ENCODE measurements at places on chromosomes 2 and 18.

DNA sequence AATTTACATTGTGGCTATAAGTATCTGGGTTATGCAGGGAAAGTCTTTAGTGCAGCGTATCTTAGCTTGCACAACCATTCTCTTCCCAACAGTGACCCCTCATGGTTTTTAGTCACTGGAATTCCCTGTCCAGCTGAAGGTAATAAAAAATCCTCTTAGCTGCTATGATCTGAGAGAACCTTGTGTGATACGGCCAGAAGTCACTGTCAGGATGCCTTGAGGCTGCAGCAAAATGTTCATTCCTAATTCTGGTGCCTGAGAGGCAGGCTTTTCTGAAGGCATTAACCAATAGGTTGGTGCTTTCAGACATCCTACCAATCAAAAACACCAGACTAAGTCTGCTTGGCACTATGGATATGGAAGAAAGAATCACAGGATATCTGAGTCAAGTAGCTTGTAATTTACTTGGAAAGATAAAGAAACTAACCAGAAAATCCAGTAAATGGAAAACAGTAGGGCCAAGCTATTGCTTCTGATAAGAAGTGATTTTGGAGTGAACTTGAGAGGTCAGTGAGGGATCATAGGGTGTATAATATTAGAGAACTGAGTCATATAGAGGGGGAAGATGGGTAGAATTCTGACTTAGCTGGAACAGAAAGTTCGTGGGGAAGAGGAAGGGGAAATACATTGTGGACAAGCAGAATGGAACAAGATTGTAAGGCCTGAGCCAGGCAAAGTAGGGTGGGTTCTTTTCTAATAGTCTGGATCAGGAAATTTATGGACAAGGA, 89.0 kb upstream of the SLC14A2 start:
- peak; percentile 71 for DNase-seq

DNA sequence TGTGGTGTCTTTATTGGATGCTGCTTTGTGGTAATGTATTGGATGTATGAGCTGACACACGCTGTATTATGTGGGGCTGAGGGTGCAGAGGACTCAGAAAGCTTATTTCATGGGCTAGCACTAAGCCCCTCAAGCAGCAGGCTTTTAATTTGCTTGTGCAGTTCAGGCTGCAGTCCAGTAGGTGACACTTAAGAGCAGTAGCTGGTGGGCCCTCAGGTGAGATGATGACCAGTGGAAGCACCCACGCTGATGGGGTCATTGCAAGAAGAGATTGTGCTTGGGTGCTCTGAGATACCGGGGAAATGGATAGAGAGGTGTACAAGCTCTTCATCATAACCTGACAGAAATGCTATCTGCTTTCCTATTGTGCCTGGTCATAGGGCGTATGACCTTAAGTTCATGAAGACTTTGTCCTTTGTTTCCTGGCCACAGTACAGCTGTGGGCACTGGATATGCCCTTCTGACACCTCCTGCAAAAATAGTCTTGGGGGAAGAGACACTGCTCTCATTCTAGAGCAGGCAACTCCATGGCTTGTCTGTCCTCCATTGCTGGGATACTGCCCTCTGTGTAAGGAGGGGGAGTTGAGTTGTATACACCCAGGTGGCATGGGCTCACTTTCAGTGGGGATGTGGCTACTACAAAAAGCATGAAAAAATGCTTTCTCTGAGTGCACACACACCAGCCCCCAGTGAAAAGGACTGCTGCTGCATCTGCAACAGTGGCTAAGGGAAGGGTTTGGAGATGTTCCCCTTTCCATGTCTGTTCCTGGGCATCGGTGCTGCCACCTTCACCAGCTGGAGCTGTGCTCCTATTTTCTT, 205.7 kb upstream of the ZSWIM2 start:
- no peak for DNase-seq

- DNase-seq: no peak
These were observed 6.1 kb upstream of the GMPPA start for GRCh38 chr2:219492575-219492974.

DNA sequence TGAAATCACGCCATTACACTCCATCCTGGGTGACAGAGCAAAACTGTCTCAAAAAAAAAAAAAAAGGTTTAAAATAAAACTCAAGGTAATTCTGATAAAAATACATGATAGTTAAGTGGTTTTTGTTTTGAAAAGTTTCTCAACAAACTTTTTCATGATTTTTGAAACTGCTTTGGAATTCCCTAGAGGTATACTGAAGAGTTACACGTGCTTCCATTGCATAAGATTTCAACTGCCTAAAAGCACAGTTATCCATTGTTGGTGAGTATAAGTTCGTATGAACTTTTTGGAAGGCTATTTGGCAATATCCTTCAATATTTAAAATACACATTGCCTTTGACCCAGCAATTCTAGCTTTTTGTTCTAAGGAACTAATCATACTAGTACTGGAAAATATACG, 74.9 kb downstream of the USP34 start:
- no peak for DNase-seq

DNA sequence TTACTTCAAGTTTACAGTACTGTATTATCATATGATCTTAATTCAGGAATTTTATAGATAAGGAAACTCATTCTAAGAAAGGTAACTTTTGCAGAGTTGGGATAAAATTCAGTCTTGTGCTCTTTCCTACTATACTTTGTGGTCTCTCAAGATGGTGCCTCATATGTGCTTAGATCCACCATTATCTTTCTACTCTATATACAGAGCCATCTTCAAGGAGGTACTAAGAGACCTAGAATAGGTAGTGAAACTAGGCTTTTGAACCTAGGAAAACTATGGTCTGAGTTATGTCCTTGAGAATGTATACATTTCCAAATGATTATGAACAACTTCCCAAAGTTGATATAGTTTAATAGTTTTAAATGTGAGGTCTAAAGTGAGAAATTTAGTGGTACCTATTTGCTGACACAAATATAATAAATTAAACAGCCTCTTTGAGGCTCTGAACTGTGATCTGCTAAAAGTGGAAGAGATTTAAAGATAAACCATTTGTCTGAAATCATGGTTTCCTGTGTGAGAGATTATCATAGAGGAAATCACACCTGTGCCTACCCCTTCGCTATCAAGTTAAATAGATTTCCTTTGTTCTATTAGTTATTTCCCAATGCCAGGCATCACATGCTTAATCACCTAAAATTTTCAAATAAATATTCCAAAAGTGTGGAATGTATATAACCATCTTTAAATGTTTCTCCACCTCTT, 27.2 kb downstream of the ACAA2 start:
- DNase-seq: no peak

- DNase-seq: peak; percentile 16
These were observed 380.0 kb upstream of the ACVR2A start for GRCh38 chr2:147464737-147465357.

DNA sequence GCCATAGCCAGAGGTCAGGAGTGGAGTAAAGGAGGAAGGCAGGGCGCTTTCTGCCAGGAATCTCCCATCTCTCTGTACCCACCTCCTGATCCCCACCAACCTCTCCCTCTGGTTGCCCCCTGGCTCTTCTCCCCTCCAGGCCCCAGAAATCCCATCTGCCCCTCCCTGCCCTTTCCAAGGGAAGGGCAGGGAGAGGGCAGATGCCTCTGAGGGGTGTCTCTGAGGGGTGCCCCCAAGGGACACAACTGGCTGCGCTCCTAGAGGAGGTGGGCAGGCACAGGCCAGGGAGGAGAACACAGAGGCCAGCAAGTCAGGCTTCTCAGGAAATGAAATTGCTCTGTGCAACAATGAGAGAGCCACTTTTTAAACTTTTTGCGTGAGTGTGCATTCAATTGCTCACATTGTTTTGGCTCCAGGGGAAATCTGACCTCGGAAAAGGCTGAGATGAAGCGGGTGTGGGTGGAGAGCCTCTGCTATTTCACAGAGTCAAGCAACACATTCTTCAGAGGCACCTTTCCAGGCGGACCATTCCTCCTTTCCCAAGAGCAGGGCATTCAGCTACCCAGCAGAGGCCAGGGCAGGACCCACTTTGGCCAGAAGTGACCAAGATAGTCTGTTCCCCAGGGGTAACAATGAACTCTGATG, 125.5 kb downstream of the SMAD7 start:
- DNase-seq: peak; percentile 61

DNA sequence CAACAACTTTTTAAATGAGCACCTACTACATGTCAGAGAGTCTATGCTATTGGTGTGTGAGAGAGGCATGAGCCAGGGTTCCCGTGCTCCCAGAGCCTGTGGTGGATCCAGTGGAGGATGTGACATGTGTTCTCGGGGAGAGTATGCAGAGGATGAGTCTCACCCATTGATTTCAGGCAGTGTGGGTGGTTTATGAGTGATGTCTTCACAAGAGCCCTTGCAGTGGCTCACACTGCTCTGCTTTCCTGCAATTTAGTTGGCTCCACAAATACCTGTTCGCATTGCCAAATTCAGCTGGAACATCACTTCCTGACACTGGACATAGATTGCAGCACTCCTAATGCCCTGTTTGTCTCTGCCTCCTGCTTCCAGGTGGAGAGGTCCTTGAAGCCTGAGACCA, 243.6 kb upstream of the CXCR4 start:
- DNase-seq: no peak

GRCh38 chr2:174730698-174731018, 33.6 kb downstream of the CHRNA1 start:
- DNase-seq: no peak

- no peak for DNase-seq
These were observed 28.0 kb downstream of the GCG start for GRCh38 chr2:162123806-162124758.

DNA sequence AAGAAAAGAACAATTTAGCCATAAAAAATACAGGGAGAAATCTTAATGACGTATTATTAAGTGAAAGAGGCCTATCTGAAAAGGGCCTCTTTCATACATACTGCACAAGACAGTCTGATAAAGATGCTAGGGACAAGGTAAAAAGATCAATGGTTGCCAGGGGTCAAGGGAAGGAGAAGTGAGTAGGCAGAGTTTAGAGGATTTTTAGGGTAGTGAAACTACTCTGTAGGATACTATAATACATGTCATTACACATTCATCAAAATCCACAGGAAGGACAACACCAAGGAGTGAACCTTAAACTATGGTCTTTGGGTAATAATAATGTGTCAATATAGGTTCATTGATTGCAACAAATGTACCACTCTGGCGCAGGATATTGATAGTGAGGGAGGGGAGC, 289.3 kb downstream of the FSIP2 start:
- no peak for DNase-seq

GRCh38 chr2:60536746-60537145, 16.7 kb downstream of the BCL11A start:
- DNase-seq: no peak

GRCh38 chr2:109331081-109331480, 202.1 kb downstream of the SH3RF3 start:
- DNase-seq: no peak

DNA sequence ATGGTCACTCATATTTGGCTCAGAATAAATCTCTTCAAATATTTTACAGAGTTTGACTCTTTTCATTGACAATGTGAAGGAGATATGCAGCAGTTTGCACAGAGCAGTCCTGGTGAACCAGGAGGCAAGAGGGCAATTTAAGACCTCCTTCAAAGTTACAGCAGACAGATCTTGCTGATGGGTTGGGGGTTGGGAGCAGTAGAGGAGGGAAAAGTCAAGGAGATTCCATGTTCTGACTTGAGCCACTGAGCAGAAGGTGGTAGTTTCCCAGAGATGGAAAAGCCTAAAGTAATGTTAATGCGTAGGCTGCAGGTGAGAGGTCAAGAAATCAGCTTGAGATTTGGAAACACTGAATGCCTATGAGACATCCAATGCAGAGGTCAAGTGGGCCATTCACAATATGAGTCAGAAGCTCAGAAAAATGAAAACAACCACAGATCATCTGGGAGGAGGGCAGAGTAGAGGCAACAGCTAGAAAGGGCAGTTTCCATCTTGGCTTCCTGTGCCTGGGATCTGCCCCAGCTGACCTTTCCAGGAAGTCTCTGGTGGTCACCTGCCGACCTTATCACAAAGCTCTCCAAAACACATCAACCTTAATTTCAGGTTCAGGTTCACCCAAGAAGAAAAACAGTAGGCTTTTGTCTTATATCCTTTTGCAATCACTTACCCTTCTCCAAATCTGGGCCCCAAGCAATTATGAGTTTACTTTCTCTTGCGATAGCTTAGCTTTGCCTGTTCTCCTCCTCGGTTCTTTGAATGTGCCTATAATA, 197.5 kb upstream of the ARL4C start:
- DNase-seq: peak; percentile 86

DNA sequence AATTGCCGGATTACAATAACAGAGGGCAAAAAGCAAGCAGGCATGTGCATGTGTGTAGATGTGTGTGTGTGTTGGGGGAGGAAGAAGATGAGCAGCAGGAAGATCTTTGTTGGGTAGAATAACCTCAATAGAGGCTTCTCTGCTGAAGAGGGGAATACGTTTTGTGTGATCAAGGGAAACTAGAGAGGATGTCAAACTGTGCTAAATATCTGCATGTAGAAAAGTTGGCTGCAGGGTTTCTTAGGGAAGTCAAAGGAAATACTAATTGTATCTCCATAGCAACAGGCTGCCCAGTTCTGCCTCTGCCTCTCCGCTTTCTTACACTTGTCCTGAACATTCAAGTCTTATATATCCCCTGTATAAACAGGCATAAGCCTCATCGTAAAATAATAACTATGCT, 190.1 kb upstream of the RND3 start:
- DNase-seq: no peak

GRCh38 chr2:220787251-220787650, 784.9 kb downstream of the EPHA4 start:
- DNase-seq: peak; percentile 28

- DNase-seq: no peak
These were observed 44.5 kb downstream of the USP34 start for GRCh38 chr2:61426267-61426897.

DNA sequence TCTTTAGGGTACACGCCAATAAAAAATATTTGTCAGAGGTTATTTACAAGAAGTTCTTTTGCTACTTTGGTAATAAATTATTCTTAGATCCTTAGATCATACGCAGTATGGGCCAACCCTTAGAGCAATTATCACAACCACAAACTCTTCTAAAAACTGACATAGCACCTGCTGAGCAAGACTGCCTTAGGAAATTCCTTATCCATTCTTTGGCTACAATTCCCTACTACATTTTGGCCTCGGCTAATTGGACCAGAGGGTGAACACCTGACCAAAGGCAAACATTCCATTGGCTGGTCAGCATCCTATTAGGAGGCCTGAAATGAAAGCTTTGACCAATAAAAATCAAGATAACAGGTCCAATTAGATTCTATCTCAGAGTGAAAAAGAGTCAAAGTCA, 147.6 kb upstream of the CCDC68 start:
- DNase-seq: no peak

DNA sequence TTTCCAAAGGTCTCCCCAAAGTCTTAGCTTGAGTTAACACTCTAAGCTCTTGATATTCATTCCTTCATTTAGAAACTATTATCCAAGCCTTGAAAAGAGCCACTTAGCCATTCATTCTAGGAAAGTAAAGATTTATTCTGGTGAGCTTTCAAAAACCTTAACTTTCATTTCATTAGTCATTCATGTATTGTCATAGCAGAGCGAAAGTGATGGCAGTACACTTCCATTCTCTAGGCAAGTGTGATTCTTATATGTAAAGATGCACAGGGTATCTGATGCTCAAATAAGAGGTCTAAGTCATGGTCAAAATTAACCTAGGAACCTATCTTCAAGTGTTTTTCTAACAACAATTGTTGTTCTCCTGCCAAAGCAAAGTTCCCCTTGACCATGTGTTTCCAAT, 553.0 kb upstream of the FANCL start:
- DNase-seq: no peak

All from astrocyte (in vitro differentiated cells and primary cell).